SK-N-SH (cell line): ENCODE measurements at places on chromosomes 12 and 14. TPM values are rescaled to one million over a fixed set of nuclear protein-coding genes. Genes with fewer than 3 reads are reported as not detected.

Gene CLEC1B
- polyA plus RNA-seq, result not detected in 2 replicates

Gene CSRNP2
- polyA plus RNA-seq, result 18.7 and 22.7 TPM in 2 replicates

Gene NELL2
- 0.28 and 0.35 TPM in 2 replicates for polyA plus RNA-seq

Gene APEX1
- 279 and 291 TPM in 2 replicates for polyA plus RNA-seq

- H3K4me3 ChIP-seq, result no peak overlapping the region
- no peak for DNase-seq
- H3K4me1 ChIP-seq, result no peaks in the 10 kb centered on the region
- no peaks in the 10 kb centered on the region for H3K27me3 ChIP-seq
Measured at GRCh38 chr14:31142455-31143087, 65.0 kb downstream of the HECTD1 start.

DNA sequence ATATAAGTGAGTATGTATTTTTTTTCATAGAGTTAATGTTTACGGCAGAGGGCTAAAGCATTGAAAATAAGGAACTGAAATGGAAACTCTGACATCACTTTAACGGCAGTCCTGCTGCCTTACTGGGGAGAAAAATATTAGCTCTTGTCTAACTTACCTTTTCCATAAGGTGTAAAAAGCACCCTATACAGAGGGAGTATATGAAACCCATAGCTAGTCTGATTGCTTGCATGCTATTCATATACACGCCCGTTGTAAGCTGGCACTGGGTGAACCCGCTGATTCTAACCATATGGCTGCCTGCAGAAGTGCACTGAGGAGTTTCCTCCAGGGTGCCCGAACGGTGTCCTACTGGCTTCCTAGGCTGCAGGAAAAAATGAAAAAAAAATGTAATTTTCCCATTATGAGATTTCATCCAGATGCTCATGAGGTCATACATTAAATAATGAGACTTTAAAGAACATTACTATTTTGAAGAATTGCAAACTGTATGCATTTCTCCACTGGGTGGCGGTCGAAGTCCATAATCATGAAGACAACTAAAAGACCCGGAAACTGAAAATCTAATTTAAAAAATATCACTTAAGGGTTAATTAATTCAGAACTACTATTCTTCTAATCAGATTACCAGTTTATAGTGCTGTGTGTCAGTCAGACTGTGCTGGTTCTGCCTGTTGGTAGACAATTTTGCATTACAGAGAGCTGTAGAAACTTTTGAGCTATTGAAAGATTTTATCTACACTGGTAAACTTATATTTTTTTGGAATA lies 144.7 kb downstream of the ALX1 start:
- H3K4me3 ChIP-seq, result no peak overlapping the region
- no peaks in the 10 kb centered on the region for H3K36me3 ChIP-seq
- peak; percentile 19 for DNase-seq
- peaks cover 6% of the 10 kb centered on the region; the same call in 1 of the 2 replicates for H3K4me1 ChIP-seq
- no peaks in the 10 kb centered on the region for H3K27me3 ChIP-seq
- H3K27ac ChIP-seq, result no peak overlapping the region; the same call in 1 of the 2 replicates

- 0 out of 2 replicates have a peak, but pooled peaks cover 3% of the 10 kb centered on the region for H3K4me1 ChIP-seq
- H3K27ac ChIP-seq, result no peak overlapping the region
- no peak overlapping the region for H3K4me3 ChIP-seq
- H3K27me3 ChIP-seq, result no peaks in the 10 kb centered on the region
- no peaks in the 10 kb centered on the region for H3K36me3 ChIP-seq
- DNase-seq, result no peak
Measured at GRCh38 chr12:104172570-104172947, 34.5 kb upstream of the NFYB start.

- no peaks in the 10 kb centered on the region for H3K4me1 ChIP-seq
- no peaks in the 10 kb centered on the region for H3K36me3 ChIP-seq
- no peak overlapping the region for H3K4me3 ChIP-seq
- H3K27me3 ChIP-seq, result no peaks in the 10 kb centered on the region
Measured at GRCh38 chr14:35395283-35395682, 9.3 kb downstream of the NFKBIA start.

GRCh38 chr12:2673966-2674810 lies 120.6 kb upstream of the FKBP4 start:
- no peak overlapping the region for H3K4me3 ChIP-seq
- DNase-seq, result no peak
- no peaks in the 10 kb centered on the region; the same call in 1 of the 2 replicates for H3K27me3 ChIP-seq
- H3K36me3 ChIP-seq, result no peaks in the 10 kb centered on the region; the same call in 1 of the 2 replicates
- H3K27ac ChIP-seq, result no peak overlapping the region

DNA sequence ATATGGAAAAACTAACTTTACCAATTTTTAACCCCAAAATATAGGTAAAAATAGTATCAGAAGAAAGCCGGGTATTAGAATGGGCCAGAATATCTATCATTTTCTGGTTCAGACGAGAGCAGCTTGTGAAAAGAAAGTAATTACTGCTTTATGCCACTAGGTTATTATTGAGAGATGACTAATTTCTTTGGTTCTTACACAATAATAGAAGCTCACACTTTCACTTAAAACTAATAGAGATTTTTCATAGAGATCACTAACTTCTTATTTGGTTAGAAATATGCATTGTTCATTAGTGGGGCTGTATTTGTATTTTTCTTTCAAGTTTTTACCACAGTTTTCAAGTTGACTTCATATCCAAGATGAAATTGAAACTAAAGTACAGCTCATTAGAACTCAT lies 1241.2 kb upstream of the FLRT2 start:
- no peaks in the 10 kb centered on the region for H3K27me3 ChIP-seq
- no peaks in the 10 kb centered on the region for H3K4me1 ChIP-seq
- DNase-seq, result no peak
- no peaks in the 10 kb centered on the region for H3K36me3 ChIP-seq

- peaks cover 16% of the 10 kb centered on the region for H3K4me1 ChIP-seq
- no peaks in the 10 kb centered on the region for H3K27me3 ChIP-seq
- H3K27ac ChIP-seq, result 0 out of 2 replicates have a peak overlapping the region, but pooled peaks have one; percentile 43
- peak overlapping the region; percentile 90 for H3K4me3 ChIP-seq
Measured at GRCh38 chr14:96797582-96798349, 584 bp downstream of the VRK1 start.

DNA sequence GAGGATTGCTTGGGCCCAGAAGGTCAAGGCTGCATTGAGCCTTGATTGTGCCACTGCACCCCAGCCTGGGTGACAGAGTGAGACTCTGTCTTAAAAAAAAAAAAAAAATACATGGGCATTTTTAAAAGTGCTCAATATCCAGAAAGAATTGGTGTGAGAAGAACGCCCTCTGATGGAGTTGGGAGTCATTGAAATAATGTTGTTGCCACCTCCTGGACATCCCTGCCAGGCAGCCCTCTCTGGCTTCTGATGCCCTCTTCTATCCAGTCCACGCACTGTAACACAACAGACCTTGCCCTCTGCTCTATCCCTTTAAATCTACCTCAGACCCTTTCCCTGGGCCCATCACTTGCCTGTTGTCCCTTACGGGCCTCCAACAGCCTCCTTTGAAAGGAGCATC lies 4.9 kb downstream of the PTGDR start:
- H3K4me1 ChIP-seq, result peaks cover 2% of the 10 kb centered on the region; the same call in 1 of the 2 replicates
- DNase-seq, result no peak
- H3K27me3 ChIP-seq, result peaks cover 41% of the 10 kb centered on the region
- H3K36me3 ChIP-seq, result no peaks in the 10 kb centered on the region
- H3K27ac ChIP-seq, result no peak overlapping the region
- H3K4me3 ChIP-seq, result no peak overlapping the region
